Fibroblast of skin of right biceps (primary cell): ENCODE measurements at places on chromosomes 3 and 15.

- DNase-seq: peak; percentile 94
These were observed 81.7 kb downstream of the PRICKLE2 start for GRCh38 chr3:64143409-64144130.

- peak; percentile 52 for DNase-seq
These were observed 25.2 kb downstream of the OXNAD1 start for GRCh38 chr3:16290007-16290826.

DNA sequence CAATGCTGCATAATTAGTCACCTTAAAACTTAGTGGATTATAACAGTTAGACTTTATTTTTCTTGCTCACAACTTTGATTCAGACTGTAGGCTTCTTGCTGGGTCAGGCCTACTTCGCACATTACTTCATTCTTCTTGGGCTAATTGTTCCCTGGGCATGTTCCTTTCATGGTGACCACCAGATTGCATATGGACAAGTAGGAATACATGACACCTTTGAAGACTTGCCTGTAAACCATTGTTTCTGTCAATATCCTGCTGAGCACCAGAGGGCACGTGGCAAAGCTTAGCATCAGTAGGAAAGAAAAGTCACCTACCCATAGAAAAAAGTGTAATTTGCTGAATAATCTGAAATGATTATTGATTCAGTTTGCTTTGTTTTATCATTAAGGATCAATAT, 54.3 kb upstream of the ROBO1 start:
- DNase-seq: no peak

DNA sequence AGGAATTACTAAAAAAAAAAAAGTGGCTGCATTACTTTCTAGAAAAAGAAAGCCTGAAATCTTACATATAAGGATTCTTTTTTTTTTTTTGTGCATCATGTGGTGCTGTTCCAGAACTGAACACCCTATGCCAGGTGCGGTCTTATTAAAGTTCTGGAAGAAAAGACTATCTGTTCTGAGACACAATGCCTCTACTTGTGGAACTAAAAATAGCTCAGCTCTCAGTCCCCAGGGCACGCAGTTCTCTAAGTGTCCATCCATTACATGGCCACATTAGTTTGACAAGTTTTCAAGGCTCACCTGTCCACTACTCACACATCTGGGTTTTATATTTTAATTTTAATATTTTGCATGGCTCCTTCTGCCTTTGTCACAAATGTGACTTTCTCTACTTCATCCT, 126.6 kb upstream of the ADAMTS9 start:
- no peak for DNase-seq

DNA sequence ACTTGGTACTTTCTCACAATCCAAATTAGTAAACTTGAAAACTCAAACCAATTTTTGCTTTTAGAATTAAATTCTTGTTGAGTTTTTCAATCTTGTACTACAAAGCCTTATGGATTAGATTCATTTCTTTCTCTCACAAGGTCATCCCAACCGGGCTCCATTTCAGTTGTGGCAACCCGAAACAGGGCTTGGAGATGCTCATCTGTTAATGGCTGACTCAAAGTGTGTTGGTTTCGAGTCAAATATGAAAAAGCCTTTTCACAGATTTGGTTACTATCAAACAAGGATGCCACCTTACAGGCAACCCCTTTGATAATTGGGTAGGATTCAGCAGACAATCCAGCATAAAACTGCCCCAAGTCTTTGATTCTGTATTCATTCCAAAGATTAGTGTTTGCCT, 1.8 kb downstream of the EPM2AIP1 start:
- DNase-seq: no peak

DNA sequence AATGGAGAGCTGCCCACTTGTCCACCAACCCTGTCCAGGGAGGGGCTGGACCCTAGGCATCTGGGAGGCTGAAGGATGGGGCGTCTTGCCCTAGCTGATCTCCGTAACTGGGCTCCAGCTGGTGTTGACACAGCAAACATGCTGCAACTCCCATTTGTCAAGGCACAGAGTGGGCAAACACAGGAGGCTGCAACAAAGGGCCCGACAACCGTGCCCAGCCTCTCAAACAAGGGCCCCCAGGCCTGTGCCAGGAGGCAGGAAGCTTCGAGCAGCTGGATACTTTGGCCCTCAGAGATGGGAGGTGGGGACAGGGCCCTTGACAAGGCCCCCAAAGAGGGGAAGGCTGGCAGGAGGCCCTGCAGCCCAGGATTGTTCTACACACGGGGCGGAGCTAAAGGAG, 64.2 kb upstream of the TMEM115 start:
- no peak for DNase-seq

DNA sequence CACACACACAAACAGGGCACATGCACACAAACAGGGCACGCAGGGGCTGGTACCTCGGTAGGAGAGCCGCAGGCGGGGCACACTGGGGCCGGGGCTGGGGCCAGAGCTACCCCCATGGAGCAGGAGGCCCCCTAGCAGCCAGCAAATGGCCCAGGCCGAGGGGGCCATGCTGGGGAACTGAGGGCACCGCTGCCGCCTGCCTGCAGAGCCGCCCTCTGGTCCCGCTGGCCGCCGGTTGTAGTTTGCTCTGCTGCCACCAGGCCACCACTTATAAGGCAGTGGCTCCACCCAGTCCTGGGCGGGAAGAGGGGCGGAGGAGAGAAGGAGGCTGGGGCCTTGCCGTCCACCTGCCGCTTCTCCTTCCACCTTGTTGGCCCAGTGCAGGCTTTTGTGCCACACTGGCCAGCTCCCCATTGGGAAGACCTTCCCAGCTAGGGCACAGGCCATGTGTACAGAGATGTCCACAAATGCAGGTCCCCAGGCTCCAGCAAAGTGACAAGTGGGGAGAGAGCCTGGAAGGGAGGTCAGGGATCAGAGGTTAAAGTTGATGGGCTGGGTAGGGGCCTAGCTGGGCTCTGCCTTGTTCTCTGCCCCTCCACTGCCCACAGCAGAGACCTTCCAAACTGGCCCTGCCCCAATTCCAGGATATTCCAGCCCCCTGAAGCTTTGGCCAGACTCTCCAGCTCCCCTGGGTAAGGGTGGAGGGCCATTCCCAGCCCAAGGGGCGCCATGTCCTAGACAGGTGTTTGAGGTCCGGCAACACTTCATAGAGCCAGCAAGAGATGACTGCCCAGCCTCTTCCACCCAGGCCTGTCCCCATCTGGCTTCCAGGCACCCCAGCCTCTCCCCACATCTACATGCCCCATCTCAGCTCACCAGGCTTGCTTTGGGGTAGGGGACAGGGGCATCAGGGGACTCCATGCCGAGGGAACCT, at the start of gene SEMA3G:
SEMA3G (minus strand) TSS at position 244 of the 934 bp plus-strand sequence; CDS start at position 168, 76 bp downstream.
- DNase-seq: peak; percentile 37

- DNase-seq: peak; percentile 36
These were observed 21.6 kb downstream of the ESYT3 start for GRCh38 chr3:138455801-138456716.

DNA sequence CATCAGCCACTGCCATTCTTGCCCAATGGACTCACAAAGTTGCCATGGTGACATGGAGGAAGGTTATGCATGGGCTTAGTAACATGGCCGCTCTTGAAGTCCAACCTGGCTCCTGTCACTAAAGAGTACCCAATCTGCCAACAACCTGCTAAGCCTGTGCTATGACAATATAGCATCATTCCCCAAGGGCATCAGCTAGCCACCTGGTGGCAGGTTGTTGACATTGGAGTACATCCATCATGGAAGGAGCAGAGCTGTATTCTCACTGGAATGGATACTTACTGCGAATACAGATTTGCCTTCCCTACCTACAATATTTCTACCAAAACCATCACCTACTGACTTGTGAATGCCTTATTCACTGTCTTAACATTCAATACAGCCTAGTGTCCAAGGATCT, 138.9 kb upstream of the RORA start:
- DNase-seq: no peak

- peak; percentile 27 for DNase-seq
These were observed 22.5 kb downstream of the DMXL2 start for GRCh38 chr15:51600114-51600513.

- peak; percentile 45 for DNase-seq
These were observed 271.4 kb downstream of the CLSTN2 start for GRCh38 chr3:140206196-140207040.

DNA sequence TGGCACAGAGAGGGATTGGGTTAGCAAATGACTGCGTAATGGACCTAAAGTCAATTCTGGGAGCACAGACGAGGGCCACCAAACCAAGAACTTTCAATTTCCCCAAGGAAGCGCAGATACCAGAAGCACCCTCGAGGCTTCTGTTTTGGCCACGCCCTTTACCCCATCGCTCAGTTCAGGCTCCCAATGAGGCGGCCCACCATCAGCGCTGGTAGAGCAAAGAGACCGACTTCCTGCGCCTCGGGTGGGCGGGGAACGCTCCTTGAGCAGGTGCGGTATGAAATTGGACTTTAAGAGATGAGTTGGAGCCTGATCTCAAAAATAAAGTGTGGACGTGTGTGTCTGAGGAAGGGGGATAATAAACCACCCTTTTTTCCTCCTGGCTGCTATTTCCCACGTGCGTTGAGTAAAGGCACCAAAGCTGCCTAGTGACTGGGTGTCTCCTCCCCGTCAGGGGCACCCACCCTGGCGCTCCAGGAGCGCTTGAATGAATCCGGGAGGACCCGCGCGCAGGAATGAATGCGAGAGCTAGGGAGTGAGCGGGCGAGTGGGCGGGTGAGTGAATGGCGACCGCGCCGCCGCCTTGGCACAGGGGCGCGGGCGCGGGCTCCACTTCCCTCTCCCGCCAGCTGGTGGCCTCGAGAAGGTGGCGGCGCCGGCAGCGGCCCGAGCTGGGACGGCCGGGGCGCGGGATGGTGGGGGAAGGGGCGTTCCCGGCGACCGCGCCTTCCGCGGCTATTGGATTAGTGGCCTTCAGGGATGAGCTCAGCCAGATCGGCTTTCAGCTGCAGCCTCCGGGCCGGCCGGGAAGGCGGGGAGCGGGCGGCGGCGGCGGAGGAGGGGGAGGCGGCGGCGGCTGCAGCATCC, at the start of gene SPSB4:
SPSB4 (plus strand) TSS at position 772 of the 867 bp plus-strand sequence. CDS start 14,758 bp downstream, outside the sequence.
- DNase-seq: peak; percentile 68

DNA sequence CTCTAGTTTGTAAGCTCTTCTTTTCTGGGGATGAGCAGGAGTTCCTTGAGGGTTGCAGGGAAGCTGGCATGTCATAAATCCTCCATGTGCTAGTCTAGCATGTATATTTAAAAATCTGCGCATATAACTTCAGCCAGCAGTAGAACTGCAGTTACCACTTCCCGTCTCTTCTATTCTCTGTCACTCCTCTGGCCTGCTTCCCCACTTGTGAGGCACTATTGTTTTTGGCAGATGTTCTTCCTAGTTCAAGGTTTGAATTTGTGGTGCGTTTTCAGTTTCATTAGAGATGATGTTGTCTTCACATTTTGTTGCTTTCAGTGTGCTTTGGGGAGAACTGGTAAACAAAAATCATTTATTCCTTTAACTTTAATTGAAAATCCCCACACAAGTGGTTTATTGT, 169.1 kb upstream of the ZPLD1 start:
- DNase-seq: no peak

DNA sequence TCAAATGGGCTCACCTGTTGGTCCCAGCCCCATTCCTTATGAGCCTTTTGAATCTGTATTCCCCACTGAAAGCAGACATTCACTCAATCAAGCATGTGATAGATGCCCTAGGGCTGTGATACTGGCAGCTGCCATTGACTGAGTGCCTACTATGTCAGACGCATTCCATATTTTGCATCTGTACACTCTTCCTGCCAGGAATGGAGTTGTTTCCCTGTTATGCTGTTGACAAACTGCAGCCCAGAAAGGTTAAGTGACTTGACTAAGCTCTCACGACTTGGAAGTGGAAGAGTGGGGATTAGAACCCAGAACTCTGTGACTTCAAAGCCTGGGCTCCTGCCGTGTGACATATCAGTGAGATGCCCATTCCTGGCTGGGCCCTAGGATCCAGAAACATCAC, 211.4 kb downstream of the RPLP1 start:
- DNase-seq: no peak

GRCh38 chr15:62253294-62253693, 88.2 kb upstream of the C2CD4B start:
- DNase-seq: no peak
